ENCODE measurements at places on chromosomes 7 and 10. TPM values are rescaled to one million over a fixed set of nuclear protein-coding genes. Genes with fewer than 3 reads are reported as not detected.

Gene CYP2C19
- not detected for total RNA-seq

Gene LIPF
- total RNA-seq = not detected

Gene SYT15
- 1.0 TPM for total RNA-seq

Gene ARHGEF5
- total RNA-seq = 15.6 TPM
